ENCODE measurements at places on chromosomes 5 and 9.

GRCh38 chr5:140996060-140996459 is 29.8 kb downstream of the PCDHAC2 start:
- no peak for DNase-seq

GRCh38 chr5:133401731-133402347 is 210.5 kb downstream of the FSTL4 start:
- no peak for DNase-seq

DNA sequence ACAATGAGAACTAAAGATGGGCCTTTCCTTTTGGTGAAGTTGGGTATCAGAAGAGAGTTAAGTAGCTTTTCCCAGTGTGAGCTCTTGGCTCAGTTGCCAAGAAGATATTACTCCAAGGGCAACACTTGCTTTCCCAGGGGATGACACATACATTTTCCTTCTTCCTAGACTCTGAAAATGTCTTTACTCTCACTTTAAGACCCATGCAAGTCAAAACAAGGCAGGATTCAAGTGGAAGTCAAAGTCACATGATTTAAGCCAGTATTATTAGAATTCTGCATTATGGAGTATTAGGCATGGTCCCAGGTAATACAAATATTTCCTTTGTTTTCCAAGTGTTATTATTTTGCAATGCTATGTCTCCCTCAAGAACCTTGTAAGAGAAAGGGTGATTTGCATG is 175.1 kb downstream of the PPP2R2B start:
- no peak for DNase-seq

DNA sequence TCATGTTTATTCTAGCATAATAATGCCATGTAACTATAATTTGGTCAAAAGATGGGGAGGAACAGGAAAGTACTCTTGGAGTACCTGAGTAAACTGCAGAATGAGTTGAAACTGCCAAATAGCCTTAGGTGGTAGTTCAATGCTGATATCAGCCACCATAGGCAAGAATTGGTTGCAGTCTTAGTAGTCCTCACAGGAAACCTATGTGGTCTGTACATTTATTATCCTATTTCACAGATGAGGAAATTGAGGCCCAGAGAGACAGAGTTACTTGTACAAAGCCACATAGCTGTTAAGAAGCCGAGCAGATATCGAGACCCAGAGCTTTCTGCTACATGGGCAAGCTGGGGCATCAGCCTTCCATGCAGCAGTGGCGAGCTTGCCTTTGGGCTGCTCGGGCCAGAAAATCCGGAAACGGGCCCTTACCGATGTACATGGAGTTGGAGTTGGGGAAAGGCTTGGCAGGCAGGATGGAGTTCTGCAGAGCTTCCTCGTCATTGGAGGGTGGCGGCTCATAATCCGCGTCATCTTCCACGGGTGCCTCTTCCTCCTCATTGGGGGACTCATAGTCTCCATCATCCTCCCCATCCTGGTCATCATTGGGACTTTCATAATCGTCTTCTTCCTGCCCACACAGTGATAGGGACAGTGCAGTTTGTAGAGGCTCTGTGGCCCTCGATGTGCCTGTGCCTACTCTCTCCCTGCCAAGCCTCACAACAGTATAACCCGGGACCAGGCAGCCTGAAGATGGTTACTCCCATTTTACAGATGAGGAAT is 27.1 kb downstream of the LCP2 start:
- no peak for DNase-seq

DNA sequence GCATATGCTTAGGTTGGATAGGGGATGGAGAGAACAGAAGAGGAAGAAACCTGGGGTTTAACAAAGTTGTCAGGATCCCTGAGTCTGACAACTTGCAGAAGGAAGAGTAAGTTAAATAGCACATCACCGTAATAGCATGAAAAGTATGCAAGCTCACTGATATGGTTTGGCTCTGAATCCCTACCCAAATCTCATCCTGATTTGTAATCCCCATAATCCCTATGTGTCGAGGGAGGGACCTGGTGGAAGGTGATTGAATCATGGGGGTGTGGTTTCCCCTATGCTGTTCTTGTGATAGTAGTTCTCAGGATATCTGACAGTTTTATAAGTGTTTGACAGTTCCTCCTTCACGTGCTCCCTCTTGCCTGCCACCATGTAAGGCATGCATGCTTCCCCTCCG is 193.3 kb downstream of the PSAT1 start:
- DNase-seq = no peak

- DNase-seq = no peak
Measured at GRCh38 chr5:56159521-56159947, 73.6 kb downstream of the ANKRD55 start.

All from activated CD4-positive, alpha-beta T cell treated with anti-CD3 and anti-CD28 coated beads for 48 hours (primary cell).